ENCODE measurements at places on chromosomes 1 and 21.

DNA sequence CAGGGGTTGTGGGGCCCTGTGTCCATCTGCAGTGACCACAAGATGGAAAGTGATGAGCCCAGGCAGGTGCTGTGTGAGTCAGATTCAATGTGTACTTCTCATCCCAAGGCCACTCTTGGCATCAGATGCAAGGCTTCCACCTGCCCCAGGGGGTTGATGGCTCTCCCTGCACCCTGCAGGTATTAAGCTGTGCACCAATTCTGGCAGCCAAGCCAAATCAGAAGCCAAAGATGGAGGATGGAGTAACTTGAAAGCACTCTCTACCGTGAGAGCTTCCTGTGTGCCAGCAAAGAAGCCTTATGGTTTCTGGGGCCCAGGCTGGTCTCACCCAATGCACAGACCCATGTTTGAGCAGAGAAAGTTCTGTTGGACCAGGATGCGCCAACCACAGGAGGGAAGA lies 44.3 kb upstream of the TENT5C start:
- DNase-seq: peak; percentile 6

- DNase-seq: no peak
These were observed 905 bp downstream of the LIX1L start for GRCh38 chr1:145956781-145957442.

DNA sequence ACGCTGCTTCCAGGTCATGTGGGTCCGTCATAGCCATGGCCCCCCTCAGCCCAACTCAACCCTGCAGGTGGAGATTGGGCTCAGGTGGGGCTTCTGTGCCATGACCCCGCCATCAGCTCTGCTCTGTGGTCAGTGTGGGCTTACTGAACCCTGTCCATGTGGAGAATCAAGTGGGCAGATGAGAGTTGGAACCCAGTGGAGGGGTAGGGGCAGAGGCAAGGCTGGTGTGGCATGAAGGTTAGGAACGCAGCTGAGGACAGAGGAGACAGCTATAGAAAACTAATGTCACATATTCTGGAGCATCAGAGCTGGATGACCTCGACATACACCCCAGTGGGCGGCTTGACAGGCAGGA lies 355.9 kb downstream of the PTPRU start:
- DNase-seq: no peak

GRCh38 chr1:222301652-222302051 lies 246.3 kb downstream of the HHIPL2 start:
- DNase-seq: no peak

- DNase-seq: no peak
These were observed 20.0 kb downstream of the ITGB2 start for GRCh38 chr21:44900559-44901251.

- no peak for DNase-seq
These were observed 275.9 kb upstream of the SNX7 start for GRCh38 chr1:98385652-98386051.

- no peak for DNase-seq
These were observed 35.9 kb upstream of the RASAL2 start for GRCh38 chr1:178057912-178058534.

- no peak for DNase-seq
These were observed 120.6 kb downstream of the LYPLAL1 start for GRCh38 chr1:219294251-219294650.

DNA sequence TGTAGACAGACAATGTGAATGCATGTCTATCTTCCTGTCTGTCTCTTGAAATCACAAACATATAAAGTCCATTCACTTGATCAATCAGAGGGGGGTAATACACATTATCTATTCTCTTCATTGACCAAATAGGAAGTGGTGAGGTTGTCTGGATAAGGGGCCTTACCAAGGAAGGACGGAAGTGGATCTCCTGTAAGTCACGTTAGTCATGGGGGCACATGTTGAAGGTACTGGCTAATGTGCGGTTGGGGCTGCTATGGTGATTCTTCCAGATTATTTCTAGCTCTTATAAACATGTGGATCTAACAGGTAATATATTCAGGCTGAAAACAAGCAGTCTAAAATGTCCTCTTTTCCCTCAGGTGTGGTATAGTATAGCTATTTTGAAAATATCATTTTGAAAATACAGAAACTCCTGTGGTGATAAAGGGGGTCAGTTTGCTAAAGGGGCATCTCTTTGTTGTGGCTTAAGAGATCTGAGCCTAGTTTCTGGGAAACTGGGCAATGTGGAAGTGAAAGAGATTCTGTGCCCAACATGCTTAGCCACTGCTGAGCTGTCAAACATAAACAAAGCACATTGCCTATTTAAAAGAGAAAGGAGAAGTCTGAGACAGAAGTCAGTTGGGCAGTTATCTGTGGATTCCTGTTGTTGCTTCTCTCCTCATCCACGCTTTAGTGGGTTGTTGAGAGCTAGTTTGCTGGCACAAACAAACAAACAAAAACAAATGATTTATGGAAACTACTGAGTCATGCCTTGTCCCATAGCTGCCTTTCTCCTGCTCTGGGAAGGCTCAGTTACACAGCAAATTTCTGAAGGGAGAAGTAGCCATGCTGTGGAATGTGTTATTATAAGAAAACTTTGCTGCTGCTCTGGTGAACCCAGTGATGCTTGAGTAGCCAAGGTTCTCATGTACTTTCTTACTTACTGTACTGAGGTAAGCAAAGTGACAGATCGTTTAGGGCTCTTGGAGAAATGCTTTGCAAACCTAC lies 166.9 kb downstream of the HLX start:
- no peak for DNase-seq

DNA sequence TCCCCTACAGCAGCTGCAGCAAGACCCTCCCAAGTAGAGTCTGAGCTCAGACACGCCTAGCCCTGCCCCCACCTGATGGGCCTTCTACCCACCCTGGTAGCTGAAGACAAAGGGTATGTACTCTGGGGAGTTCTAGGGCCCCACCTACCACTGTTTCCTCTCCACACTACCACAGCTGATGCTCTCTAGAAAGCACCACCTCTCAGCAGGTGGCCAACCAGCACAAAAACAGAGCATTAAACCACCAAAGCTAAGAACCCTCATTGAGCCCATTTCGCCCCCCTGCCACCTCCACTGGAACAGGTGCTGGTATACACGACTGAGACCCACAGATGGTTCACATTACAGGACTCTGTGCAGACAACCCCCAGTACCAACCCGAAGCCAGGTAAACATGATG lies 258.9 kb downstream of the SETD4 start:
- no peak for DNase-seq

GRCh38 chr1:110957798-110958197 lies 5.9 kb downstream of the LRIF1 start:
- no peak for DNase-seq

DNA sequence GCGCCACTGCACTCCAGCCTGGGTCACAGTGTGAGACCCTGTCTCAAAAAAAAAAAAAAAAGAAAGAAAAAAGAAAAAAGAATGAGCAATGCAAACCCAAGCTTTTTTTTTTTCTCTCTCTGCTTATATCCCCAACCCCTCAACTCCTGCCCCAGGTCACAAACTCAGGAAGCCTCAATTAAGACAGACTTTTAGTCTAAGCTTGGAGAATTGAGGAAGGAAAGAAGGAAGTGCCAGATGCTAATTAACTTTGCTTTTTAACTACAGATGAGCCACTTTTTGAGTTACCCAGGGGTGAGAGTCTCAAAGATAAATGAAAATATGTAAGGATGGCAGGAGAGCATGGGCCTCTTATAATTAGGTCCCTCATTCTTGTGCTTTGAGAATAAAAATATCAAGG lies 33.3 kb downstream of the PIK3CD start:
- no peak for DNase-seq

GRCh38 chr1:10216090-10216749 lies 5.8 kb downstream of the KIF1B start:
- no peak for DNase-seq

GRCh38 chr21:45590726-45591618 lies 48.7 kb upstream of the SLC19A1 start:
- peak; percentile 67 for DNase-seq

- DNase-seq: no peak
These were observed 852.9 kb upstream of the ADGRL4 start for GRCh38 chr1:79859212-79859948.
